ENCODE measurements at places on chromosomes 11 and 22.

DNA sequence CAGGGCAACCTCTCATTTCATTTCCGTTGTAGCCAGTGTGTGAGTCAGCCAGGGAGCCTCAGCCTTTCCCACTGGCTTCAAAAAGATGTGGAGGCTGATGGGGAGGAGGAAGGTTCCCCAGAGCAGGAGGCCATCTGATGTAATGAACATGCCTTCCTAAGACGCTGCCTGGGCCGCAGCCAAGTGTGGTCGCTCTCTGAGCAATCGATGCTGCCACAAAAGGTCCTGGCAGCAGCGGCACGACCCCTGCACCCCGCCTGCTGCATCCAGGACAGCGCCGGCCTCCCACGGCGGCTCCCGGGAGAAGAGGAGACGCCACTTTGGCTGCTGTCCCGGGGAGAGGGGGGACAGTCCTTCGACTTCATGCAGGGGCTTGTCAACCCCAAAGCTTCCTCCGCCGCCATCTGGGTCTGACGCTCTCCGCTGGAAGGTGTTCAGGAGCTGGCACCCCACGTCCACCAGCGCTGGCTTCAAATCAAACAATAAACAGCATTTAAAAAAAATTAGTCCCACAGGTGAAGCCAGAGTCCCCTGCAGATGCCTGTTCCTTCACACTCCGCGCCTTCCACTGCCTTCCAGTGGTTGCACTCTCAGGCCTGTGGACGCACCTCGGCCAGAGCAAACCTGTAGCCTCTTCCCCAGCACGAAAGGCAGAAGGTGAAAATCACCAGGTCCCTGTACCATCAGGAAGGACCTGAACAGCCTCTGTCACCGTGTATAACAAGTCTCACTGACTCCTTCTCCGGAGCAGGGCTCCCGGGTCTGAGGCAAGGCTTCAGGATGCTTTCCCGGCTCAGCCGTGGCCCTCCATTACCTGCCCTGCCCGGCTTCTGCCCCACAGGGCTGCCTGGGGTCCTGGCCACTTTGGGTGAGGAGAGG lies 930.7 kb downstream of the BRD1 start:
- no peak for DNase-seq

DNA sequence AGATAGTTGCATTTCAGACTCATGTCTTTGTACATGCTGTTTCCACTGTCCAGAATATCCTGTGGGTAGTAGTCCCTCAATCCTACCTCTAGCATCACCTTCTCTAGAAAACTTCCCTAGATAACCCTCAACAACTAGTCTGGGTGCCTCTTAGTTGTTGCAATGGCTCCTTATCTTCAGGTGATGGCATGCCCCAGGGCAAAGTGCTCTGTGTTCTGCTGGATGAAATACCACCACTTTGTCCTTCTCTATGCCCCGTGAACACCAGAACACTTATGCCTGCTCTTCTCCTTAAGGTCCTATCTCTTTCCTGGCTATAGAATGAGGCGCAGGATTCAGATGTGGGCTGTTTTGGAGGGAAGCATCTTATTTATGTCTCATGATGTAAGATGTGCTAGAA lies 158.3 kb upstream of the CTSC start:
- DNase-seq = no peak

DNA sequence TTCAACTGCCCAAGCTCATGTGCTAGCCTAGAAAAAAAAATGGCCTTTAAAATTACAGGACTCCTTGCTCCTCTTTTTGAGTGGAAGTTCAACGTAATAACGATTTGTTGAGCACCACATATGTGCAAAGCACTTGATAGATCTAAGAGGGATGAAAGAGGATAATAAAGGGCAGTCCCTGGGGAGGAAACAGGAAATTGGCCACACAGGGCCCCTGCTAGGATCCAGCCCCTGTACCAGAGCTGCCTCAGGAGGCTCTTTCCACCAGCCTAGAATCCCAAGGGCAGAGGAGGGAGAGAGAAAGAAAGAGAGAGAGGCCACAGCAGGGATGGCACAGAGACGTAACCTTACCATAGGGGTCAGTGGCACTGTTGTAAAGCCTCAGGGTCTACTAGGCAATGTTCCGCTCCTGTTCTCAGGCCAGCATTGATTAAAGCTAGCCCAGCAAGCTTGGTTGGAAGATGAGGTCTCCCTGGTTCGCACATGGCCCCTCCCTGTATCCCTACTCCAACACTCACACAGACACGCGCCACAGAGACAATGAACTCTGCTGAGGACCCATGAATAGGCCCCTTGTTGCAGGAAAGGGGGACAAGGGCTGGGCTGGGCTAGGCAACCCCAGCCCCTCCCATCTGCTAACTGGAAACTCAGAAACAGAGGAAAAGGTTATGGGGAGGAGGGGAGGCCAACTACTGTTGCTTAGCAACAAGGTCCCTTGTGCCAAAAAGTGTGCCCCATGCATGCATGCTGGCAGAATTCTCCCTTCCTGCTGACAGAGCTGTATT lies at the start of gene TMPRSS5:
TSS of gene TMPRSS5 (minus strand) at position 438 of the 785 bp plus-strand sequence. CDS start at position 354, 84 bp downstream.
- DNase-seq = no peak

- peak; percentile 75 for DNase-seq
Observed at GRCh38 chr22:44037519-44038375, 13.6 kb downstream of the PARVB start.

DNA sequence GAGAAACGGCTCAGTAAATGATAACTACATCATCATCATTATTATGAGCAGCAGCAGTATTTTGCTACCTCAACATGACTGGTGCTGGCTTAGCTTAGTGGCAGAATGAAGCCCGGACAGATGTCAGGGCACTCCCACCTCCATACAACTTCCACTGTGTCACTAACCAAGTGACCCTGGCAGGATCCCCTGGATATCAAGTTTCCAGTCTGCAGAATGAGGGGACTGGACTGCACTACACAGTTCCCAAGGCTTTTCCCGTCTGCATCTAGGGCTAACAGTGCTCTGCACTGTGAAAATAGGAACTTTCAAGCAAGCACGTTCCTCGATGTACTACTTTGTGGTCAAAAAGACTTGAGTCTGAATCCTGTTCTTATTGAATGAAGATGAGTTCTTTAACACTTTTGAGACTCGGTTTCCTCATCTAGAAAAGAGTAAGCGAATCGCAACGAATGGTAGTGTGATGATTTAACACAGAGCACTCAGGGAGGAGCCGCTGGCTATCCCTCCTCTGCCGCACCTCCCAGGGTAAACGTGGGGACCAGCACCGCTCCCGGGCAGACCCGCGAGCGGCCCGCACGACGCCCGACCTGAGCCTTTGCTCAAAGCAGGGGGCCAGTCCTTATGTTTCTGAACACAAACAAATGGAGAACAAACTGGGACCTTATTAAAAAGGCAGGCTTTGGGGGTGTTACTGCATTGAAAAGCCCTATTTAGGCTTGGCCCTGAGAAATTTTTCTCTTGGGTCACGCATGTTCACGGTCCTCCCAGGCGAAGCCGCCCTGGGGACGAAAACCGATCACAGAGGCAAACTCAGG lies 910 bp downstream of the CLTCL1 start:
- DNase-seq = no peak

DNA sequence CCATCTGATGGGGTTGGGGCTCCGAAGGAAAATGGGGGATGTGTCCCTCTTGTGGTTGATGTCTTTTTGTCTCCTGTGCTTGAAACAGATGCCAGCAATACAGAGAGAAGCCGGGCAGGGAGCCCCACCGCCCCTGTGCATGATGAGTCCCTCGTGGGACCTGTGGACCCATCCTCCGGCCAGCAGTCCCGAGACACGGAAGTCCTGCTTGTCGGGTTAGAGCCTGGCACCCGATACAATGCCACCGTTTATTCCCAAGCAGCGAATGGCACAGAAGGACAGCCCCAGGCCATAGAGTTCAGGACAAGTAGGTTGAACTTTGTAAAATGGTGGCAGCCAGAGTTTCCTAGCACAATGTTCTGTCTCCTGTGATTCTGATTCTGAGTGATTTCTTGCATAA lies 91.7 kb upstream of the OR4B1 start:
- DNase-seq = no peak

GRCh38 chr11:59259867-59260475 lies 47.2 kb upstream of the MPEG1 start:
- no peak for DNase-seq

DNA sequence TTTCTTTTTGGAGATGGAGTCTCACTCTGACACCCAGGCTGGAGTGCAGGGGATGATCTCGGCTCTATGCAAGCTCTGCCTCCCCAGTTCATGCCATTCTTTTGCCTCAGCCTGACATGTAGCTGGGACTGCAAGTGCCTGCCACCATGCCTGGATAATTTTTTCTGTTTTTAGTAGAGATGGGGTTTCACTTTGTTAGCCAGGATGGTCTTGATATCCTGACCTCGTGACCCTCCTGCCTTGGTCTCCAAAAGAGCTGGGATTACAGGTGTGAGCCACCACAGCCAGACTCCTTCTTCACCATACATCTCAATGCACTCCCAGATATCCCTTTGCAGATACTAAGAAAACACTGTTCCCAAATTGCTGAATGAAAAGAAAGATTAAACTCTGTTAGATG lies 224.3 kb downstream of the OR4A5 start:
- no peak for DNase-seq

GRCh38 chr11:33005175-33005574 lies 10.5 kb upstream of the DEPDC7 start:
- DNase-seq = no peak

DNA sequence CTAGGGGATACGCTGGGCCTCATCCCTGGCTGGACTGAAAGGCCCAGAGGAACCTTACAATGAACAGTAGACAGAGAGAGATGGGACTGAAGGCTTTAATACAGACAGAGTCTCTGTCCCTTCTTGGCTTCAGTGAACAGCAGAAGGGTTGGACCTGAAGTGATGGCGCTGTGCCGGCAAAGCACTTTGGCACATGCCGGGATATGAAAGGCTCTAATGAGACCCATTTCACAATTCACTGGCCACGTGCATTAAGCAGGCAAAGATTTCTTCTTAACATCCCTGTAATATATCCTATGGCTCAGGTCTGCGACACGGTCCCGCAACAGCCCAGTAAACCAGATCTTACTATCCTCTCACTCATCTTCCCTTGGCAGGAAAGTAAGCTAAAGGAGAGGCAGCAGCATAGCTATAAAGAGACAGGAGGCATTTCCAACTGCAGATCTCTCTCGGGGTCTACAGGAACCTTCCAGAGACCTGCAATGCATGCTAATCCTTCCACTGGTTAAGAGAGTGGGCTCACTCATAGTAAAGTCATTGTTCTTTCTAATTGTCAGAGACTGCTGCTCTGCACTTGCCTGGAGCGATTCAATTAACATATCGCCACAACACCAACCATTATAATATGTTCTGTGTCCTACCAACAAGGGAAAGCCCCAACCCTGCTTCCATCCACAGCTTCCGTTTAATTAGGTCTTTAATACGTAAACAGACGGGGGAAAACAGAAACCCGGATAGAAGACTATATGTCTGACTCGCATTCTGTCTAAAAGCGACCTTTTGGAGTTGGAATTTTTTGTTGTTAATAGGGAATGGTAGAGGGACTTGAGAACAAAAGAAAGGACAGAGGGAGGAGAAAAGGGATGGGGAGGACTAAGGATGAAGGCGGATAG lies 1179.0 kb downstream of the LRRC4C start:
- no peak for DNase-seq

DNA sequence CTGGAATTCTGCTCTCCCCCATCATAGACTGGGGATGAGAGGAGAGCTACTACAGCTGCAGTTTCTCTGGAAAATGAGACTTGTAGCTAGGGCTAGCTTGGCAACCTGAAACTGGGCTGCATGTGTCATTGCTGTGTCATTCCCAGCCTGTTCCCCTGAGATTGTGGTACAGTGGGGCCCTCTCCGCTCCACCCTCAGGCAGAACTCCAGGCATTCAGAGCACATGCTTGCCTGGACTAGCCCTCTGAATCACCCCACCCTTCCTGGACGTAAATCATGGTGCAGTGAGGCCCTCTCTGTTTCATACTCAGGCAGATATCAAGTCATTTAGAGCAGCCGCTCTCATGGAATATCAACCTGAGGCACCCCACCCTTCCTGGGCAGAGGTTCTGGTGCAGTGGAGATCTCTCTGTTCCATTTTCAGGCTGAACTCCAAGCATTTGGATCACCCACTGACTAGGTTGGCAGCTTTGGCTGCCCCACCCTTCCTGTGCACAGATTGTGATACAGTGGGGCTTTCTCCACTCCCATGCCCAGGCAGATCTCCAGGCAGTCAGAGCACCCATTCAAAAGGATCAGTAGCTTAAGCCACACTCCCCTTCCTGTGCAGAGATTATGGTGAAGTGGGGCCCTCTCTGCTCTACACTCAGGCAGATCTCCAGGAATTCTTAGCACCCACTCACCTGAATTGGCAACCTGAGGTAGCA lies 274.4 kb downstream of the C11orf87 start:
- DNase-seq = no peak

DNA sequence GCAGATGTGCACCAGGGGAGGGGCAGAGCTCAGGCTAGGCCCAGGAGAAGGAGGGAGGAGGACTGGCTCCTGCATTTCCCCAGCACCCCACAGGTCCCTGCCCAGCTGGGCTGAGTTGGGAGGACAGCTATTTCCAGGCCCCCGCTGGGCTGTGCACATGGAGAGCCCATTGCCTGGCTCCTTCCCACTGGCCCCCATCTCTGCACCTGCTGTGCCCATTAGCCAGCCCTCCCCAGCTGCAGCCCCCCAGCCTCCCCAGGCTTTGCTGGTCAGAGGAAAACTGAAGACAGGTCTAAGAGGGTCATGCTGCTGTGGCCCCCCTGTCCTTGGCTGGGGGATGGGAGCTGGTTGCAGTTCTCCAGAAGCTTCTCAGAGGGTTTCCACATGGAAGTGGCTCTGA lies 81.8 kb upstream of the SHANK2 start:
- DNase-seq = no peak

DNA sequence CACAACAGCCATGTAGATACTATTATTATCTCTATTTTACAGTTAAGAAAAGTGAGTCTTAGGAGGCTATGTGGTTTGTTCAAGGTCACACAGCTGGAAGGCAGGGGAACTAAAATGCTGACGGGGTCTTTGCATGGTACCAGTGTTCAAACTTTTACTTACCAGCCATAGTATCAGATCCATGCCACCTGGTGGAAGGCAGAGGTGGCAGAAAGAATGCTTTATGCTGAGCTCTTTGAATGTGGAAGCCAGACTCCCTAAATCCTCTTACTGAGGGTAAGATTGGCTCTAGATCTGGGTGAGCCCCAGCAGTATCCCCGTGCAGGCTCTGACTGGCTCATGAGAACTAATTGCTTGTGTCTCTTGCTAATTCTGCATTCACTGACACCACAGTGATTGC lies 54.3 kb upstream of the NAV2 start:
- DNase-seq = no peak

DNA sequence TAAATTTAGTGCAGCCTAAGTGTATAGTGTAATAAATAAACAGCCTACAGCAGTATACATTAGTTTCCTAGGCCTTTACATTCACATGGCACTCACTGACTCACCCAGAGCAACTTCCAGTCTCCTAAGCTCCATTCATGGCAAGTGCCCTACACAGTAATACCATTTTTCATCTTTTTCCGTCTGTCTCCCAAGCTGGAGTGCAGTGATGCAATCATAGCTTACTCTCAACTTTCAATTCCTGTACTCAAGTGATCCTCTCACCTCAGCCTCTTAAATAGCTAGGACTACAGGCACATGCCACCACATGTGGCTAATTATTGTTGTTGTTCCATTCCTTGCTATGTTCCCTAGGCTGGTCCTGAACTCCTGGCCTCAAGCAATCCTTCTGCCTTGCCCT lies 54.4 kb downstream of the FCHSD2 start:
- no peak for DNase-seq

Data from astrocyte of the cerebellum (primary cell).